ENCODE measurements at places on chromosomes 3 and 15.

DNA sequence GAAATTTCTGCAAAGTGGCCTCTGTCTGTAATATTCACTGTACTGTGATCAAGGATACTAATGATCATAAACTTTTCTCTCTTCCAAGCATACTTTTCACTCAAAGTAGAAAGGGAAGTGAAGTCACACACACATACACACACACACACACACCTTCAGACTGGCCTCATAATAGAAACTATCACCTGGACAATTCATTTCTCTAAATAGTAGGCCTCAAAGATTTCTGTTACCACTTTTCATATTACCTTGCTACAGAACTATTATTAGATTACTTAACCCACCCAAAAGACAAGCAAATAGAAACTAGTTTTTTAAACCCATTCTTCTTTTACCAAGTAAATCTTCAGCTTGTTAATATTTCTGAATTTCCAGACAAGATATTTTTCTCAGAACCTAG lies 12.2 kb downstream of the CPB1 start:
- DNase-seq = no peak

DNA sequence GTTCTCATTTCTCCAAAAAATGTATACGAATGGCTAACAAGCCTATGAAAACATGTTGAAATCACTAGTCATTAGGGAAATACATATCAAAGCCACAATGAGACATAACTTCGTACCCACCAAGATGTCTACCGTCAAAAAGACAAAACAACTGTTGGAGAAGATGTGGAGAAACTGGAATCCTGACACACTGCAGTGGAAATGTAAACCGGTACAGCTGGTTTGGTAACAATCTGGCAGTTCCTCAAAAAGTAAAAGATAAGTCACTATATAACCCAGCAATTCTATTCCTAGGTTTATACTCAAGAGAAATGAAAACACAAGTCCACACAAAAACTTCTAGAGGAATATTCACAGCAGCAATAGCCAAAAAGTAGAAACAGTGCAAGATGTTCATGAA lies 7.0 kb downstream of the SCAPER start:
- no peak for DNase-seq

- no peak for DNase-seq
Measured at GRCh38 chr15:35888815-35889214, 342.9 kb upstream of the DPH6 start.

DNA sequence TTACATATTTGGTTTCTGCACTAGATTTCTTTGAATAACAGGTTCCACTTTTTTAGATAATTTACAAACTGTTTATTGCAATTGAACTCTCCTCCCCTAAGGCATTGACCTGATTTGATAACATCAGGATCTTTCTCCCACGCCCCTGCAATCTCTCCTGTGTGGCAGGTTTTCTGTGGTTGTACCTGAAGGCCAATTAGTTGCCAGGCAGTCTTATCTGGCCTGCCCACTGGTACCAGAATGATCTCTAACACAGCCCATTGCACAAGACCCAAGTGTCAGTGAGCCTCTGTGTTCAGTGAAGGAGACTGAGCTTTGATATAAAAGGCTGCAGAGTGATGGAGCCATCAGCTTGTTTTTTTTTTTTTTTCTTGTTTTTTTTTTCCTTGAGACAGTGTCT lies 3.3 kb downstream of the ACAD9 start:
- DNase-seq = no peak

GRCh38 chr15:51550841-51551240 lies 71.7 kb downstream of the DMXL2 start:
- no peak for DNase-seq

GRCh38 chr15:68618908-68619698 lies 40.3 kb downstream of the CORO2B start:
- no peak for DNase-seq

DNA sequence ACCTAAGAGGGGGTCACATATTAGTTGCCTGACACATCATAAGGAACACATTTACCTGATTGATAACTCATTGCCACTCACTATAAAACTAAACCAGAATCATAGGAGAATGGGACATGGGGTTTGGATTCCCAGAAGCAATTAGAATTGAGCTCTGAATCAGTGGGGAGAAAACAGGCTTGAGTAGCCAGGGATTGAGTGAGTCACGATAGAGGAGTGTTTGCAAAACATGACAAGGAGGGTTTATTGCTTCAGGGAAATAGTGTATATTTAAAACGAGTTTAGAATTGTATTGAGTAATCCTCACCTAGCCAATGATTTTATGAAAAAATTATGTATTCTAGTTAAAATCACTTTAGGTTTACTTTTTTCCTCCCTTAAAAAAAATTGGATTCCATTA lies 101.1 kb upstream of the THRB start:
- DNase-seq = no peak

GRCh38 chr15:88428053-88428452 lies 39.1 kb downstream of the MRPL46 start:
- DNase-seq = no peak

DNA sequence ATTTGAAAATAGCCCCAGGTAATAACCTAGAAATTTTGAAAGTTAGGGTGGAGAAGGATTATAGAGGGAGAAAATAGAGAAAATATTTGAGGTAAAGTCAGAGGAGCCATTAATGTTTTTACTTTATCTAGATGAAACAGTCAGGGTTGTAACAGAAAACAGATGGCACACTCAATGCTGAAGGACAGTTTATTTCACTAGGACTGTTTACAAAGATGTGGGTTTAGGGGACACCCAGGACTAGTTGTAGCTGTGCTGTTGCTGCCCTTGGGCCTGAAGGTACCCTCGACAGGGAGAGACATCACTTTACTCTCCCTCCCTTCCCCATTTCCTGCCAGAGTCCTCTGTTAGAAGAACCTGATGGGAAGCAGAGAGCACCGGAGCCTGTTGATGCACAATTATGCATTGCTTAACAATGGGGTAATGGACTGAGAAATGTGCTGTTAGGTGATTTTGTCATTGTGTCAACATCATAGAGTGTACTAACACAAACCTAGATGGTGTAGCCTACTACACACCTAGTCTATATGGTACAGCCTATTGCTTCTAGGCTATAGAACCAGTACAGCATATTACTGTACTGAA lies 103.8 kb downstream of the GALK2 start:
- no peak for DNase-seq

GRCh38 chr15:37038716-37039106 lies 61.6 kb downstream of the MEIS2 start:
- DNase-seq = no peak

DNA sequence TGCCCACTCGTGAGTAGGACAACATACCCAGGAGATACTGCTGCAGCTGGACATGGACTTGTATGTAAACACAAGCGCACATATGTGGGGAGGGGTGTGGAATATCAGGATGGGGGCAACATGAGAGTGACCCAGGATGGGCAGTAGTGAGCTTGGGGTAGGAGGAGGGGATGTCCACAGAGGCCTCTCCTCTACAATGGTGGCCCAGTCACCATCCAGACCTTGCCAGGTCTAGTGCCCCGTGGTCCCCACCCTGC lies 266 bp upstream of the ZBTB47 start:
- DNase-seq = no peak

DNA sequence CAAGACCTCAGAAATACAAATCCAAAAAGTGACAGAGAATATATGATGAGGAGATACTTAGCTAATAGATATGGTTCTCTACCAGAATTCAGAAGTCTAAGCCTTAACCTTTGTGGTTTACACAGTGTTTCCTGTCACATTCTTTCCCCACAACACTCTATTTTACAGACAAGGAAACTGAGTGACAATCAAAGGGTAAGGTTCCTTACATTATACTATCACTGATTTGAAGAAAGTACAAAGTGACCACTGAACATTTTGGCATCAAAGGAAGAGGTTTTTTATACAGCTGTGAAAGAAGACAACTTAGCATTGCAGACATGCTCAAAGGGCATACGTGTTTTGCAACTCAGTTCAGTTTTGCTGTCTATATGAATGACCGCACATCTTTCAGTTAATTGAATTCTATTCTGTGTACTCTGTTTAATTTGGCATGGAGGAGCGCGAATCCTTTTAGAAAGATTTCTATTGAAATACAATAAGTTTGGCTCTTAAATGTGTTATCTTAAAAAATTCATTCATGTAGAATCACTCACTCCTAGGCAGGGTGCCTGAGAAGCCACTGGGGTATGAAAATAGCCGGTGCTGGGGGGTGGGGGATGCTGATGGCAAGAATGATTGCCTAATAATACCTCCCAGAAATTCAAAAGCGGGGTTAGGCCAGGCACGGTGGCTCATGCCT lies 66.5 kb upstream of the SKOR1 start:
- DNase-seq = no peak

DNA sequence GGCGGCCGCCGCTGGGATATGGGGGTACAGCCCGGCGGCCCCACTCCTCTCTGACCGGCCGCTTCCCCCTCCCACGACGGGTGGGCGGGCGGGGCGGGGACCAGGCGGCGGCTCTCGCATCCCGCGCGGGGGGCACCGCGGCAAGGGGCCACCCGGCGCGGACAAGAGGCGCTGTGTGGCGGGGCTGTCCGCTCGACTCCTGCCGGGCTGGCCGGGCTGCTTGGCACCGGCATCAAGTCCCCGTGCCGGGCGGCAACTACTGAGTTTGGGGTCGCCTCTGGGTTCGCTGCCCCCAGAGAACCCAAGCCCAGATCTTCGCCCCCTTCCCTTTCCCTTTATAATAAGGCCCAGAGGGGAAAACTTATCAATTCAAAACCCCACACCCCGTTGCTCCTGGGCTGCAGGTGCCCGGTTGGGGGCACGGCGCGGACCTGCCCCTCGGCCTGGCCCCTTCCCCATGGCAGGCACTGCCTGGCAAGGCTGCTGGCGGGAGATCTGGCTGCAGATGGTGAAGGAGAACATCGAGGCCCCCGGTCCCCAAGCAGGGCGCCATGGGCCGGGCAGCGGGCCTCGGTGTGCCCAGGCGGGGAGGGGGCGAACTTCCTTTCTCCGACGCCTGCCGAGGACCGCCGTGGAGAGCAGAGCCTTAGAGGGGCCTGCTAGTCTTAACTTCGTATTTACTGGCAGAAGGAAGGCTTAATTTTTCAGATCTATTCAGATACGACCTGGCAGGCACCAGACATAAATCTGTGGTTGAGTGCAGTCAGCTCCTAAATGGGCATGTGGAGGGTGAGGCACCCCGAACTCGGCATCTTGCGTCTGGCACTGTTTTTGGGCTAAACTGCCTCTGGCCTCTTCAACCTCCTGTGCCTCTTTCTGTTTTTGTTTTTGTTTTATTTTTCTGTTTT lies 911 bp downstream of the APBA2 start:
- no peak for DNase-seq

DNA sequence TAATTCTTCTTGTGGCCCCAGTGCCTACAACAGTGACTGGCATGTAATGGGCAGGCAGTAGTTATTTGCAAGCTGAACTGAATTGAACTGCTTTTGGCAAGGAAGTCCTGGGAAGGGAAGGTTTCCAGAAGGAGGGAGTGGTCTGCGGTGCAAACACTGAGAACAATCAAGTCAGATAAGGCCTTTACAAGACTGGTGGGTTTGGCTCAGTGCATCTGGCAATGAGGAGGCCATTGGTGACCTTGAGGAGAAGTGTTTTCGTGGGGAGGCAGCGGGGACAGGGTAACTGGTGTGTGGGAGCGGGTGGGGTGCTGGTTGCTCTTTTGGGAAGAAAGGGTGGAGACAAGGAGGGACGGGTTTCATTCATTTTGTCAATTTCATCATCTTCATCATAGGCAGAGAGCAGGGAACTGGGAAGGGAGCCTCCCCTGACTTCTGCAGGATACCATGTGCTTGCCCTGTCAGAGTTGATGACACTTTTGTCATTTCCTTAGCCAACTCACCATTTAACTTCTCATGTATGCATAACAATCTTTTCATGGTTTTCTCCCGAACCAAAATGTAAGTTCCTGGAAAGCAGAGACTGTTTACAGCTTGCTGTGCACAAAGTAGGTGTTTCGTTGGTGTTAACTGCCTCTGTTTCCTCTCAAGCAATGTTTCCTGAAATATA lies 8.4 kb upstream of the EHD4 start:
- no peak for DNase-seq

DNA sequence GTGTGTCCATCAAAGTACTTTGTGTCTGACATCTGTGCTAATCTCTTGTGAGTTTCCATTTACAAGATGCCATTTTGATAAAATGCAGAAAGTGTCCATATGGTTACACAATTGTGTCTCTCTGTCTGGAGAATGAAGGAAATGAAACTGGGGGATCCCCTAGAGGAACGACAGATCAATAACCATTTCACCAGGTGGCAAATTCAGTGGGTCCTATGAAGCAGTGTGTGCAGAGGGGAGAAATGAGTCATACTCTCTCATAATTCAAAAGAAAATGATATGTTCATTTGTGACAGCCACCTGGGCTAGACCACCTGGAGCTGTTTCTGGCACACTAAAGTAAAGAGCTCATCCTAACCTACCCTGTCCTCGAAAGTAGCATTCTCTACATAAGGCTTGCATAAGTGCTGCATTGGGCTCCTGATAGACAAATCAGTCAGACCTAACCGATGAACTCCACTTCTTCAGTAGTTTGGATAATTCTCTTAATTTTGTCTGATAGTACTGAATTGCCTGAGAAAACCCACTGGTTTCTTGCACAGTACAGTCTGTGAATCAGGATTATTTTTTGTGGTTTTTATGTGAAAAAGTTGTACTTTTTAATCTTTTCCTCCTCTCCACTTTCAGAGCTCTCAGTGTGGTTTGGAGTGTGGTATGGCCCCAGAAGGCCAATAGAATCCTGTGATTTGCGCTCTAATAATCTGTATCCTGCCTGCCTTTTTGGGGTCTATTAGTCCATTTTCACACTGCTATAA lies 10.3 kb upstream of the CD47 start:
- peak; percentile 70 for DNase-seq

DNA sequence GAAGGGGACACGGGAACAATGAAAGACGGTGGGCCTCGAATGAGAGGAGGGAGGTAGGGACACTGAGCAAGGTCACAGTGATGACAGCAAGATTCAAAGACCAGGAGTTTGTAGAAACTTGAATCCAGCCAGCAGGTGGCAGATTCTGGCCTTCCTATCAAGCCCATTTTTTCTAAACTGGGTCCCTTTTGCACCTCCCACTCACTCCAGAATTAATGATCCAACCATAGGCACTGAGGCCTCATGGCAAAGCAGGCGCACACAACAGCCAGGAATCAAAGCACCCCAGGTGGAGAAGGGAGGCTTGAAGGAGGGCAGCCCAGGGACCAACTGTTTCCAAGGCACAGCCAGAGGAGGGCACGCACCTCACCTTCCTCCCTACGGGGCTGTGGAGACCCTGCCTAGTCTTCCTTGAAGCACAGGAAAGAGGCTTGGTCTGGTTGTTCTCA lies 90.2 kb downstream of the ANP32A start:
- peak; percentile 9 for DNase-seq

GRCh38 chr3:36444909-36445308 lies 64.6 kb downstream of the STAC start:
- DNase-seq = no peak

- DNase-seq = no peak
Measured at GRCh38 chr15:80010131-80010673, 39.2 kb upstream of the BCL2A1 start.
